ENCODE measurements at places on chromosomes 6 and 20. TPM values are rescaled to one million over a fixed set of nuclear protein-coding genes. Genes with fewer than 3 reads are reported as not detected.

DNA sequence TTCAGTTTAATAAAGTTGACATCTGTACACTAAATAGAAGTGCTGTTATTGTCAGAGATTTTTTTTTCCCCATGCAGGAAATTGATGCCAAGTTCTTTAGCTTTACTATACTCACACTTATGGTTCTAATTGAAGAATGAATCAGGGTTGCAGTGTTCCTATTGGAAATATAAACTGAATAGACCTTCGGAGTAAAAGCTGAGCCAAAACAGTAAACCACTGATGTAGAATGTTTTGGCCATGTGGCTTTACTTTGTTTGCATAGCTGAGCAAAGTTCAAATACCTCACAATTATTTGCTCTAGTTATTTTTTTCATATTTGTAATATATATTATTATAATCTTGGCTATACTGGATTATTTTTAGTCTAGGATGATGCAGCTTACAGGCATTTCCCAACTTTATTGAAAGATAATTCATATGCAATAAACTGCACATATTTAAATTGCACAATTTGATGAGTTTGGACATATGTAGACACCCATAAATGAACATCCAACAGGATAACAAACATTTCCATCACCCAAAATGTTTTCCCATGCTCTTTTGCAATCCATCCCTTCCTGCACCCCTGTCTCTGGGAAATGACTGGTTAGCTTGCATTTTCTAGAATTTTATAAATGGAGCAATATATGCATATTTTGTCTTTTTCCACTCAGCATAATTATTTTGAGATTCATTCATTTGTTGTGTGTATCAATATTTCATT is 105.8 kb upstream of the NOX3 start:
- DNase-seq, result peak; percentile 19

DNA sequence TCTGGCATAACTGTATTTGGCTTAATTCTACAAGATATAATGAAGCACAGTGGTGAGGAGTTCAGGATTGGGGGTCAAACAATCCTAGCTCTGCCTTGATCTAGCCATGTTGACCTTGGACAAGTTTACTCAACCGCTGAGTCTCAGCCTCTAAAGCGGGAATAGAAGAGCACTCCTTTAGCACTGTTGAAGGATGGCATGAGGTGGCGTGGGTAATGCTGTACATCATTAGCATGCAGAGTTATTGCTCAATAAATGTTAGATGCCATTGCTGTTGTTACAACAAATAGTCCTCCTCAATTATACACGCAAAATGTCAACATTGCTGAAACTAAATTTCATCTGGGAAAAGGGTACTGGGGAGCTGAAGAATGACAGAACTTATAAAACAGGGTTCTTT is 78.6 kb downstream of the KIF13A start:
- no peak for DNase-seq

GRCh38 chr6:129671442-129672340 is 38.3 kb downstream of the ARHGAP18 start:
- no peak for DNase-seq

- DNase-seq, result no peak
Observed at GRCh38 chr6:55281215-55281614, 46.1 kb upstream of the GFRAL start.

- DNase-seq, result no peak
Observed at GRCh38 chr6:55869674-55870073, 5.7 kb downstream of the BMP5 start.

- no peak for DNase-seq
Observed at GRCh38 chr20:23399568-23400241, 21.6 kb downstream of the NAPB start.

DNA sequence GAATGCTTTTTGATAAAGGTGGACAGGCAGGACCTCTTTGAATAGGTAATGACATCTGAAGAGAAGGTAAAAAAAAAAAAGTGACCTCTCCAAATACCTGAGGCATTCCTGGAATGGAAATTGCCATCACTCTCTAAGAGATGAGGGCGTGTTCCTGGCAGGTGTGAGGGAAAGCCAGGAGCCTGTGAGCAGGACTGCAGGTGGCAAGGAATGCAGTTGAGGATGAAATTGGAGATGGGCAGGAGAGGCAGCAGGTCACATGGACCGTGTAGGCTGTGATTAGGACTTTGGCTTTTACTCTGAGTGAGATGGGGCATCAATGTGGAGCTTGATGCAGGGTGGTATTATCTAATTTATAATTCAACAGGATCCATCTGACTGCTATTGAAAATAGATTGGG is 227.4 kb downstream of the LRFN2 start:
- no peak for DNase-seq

DNA sequence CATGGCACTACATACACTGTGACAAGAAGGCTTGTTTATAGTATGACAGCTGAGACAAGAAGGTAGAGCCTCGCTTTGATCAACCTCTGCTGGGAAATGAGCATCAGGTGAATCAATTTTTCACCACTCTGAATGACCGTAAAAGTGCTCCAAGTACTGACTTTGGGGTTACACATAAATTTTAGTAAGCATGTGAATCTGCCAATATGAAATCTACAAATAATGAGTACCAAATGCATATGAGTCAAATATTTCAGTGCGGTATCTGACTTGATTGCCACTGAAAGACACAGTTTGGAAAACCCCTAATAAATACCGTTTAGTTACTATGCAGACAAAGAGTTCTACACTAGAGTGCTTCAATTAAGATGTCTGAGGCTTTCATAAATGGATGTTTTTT is 77.8 kb downstream of the ATG5 start:
- no peak for DNase-seq

DNA sequence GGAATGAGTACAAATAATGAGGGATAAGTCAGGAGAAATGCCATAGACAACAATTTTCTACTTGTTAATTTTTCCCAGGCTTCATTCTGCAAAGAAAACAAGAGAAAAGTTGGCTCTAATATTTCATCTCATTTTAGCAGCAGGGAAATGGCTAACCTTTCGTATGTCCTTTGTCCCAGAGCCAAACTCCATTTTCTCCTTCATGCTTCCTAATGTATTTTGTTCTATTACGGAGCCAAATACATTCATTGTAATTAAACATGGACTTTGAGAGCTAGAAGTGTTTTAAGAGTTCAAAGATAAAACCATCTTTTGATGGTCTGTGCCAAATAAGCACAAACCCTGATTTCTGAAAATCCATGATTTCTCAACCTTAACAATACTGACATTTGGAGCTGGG is 136.9 kb downstream of the PTCHD4 start:
- DNase-seq, result peak; percentile 50

GRCh38 chr20:33878583-33878982 is 67.4 kb downstream of the CHMP4B start:
- no peak for DNase-seq

DNA sequence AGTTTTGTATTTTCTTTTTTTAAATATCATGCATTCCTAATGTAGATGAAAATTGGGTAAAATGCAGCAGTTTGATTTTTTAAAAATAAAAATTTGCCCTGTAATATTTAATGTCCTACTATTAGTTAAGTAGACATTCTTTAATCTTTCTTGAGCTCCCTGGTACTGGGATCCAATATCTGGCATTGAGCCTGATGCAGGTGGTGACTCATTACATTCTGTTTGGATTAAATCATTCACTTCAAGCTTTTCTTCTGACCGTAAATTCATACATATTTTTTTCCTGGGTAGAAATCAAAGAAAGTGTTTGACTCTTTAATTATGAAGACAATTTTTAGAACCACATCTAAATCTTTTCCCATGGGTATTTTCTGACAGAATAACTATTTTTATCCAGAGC is 768.8 kb upstream of the SLC35B3 start:
- no peak for DNase-seq

DNA sequence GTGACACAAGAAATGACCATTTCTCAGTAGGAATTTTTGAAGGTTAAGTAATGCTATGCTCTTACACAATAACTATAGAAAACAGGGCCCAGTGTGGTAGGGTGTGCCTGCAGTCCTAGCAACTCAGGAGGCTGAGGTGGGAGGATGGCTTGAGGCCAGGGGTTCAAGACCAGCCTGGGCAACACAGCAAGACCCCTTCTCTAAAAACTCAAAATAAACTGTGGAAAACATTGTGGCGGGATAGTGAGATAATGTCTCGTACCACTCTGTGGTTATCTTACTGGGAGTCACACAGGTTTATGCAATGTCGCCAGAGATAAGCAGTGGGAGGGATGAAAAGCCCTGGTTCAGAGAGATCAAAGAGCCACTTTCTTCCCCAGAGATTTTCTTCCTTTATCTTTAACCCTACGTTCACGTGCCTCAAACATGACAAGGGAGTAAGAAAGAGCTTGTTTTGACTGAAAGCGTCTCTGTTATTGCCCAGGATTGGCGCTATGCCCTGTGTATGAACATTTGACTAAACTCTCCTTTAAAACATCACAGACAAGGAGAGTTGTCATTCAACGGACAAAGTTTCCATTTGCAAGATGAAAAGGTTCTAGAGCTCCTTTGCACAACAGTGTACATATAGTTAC is 13.9 kb downstream of the GCM1 start:
- DNase-seq, result no peak

- no peak for DNase-seq
Observed at GRCh38 chr20:1182106-1182505, 2.7 kb downstream of the TMEM74B start.

GRCh38 chr6:135546206-135546605 is 48.7 kb upstream of the AHI1 start:
- DNase-seq, result no peak

DNA sequence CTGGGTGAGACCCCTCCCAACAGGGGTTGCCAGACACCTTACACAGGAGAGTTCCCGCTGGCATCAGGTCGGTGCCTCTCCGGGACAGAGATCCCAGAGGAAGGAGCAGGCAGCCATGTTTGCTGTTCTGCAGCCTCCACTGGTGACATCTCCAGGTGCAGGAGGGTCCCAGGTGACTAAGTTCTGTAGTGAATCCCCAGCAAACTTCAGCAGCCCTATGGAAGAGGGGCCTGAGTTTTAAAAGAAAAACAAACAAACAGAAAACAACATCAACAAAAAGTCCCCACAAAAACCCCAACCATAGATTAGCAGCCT is 515.1 kb downstream of the FRK start:
- no peak for DNase-seq

- no peak for DNase-seq
Observed at GRCh38 chr6:55913228-55914195, 38.1 kb upstream of the BMP5 start.

- DNase-seq, result no peak
Observed at GRCh38 chr6:85347812-85348211, 102.1 kb upstream of the NT5E start.

DNA sequence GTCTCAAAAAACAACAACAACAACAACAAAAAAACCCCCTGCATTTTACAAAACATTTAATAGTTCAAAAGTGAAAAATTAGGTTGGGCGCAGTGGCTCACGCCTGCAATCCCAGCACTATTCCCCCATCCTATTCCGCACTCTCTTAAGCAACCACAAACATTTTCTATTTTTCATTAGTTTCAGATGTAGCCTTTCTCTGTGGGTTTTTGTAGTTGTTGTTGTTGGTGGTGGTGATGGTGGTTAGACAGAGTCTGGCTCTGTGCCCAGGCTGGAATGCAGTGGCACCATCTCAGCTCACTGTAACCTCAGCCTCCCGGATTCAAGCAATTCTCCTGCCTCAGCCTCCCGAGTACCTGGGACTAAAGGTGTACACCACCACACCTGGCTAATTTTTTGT is 6.4 kb upstream of the GMNN start:
- DNase-seq, result no peak

DNA sequence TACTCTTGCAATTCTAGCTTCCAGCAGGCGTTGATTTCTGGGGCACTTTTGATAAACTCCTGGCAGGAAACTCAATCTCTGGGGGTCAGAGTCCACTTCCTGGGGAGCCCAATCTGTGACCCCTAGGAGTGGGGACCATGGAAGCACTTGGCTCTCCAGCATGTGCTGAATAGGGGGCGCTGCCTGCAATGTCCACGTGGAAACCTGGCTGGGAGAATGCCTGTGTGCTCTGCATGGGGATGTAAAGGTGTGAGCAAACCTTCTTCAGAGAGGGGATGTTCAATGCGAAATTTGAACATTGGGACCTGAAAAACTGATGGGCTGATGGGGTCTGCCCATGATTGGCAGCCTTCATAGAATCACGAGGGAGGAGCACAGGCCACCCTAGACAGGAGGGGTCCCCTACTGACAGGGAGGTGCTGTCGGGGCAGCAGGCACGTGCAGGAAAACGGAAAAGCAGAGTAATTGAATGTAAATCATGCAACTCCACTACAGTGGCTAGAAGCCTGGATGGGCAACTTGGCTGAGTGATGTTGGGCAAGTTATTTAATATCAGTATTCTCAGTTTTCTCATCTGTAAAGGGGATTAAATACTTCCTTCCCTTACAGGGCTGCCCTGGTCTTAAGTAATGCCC is 47.8 kb downstream of the CEP43 start:
- DNase-seq, result no peak

- no peak for DNase-seq
Observed at GRCh38 chr6:568954-569523, 87.9 kb downstream of the HUS1B start.

- DNase-seq, result peak; percentile 65
Observed at GRCh38 chr6:53837865-53838769, 43.3 kb downstream of the LRRC1 start.

- DNase-seq, result no peak
Observed at GRCh38 chr20:62775206-62775605, 21.1 kb upstream of the MRGBP start.

GRCh38 chr6:91575032-91575431 is 988.2 kb upstream of the MAP3K7 start:
- DNase-seq, result no peak

- no peak for DNase-seq
Observed at GRCh38 chr6:76752841-76753240, 680.4 kb upstream of the IMPG1 start.

- no peak for DNase-seq
Observed at GRCh38 chr6:9205645-9206044, 770.3 kb upstream of the SLC35B3 start.

DNA sequence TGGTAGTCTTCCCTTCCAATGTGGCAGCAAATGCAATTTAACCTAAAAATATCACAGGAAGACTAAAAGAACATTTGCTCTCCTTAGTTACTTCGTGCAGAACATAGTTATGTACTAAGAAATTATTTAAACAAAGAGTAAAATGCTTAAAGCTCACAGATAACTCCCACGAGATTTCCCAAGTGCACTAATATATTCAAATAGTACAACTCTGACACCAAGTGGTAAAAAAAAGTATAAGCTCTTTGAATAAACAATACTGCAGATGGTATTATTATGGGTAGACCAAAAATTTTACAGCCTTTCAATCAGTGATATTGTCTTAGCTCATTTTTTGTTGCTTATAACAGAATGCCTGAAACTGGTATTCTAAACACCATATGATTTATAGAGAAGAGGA is 52.8 kb upstream of the FILIP1 start:
- DNase-seq, result peak; percentile 22

DNA sequence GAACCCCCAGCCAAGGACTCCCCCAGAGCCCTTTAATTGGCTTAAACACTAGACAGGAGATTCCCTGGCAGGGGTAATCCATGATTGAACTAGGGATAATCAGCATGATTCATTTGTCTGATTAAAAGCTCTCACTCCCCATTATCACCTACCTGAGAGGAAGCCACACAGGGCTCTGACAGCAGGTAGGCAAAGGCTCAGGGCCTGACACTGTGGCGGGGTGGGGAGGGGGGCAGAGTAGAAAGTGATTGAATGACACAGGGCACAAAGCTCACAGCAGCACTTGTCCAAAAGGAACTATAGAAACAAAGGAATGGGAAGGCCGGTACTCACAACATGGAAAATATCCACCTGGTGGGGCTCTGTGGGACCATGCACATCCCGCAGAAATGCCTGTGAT is 231.6 kb downstream of the MAFB start:
- DNase-seq, result no peak

TMEM74B gene
- 8.2 TPM for total RNA-seq

SYTL3 gene
- total RNA-seq, result 9.9 TPM

C6orf141 gene
- total RNA-seq, result 2.3 TPM

SOX18 gene
- 17.6 TPM for total RNA-seq

LIN28B gene
- 0.21 TPM for total RNA-seq

FAM110A gene
- 4.9 TPM for total RNA-seq

CRIP3 gene
- 0.62 TPM for total RNA-seq

SLA2 gene
- total RNA-seq, result 0.21 TPM

Measured in tongue (tissue), 3 donors.